ENCODE measurements at places on chromosomes 3 and 15. TPM values are rescaled to one million over a fixed set of nuclear protein-coding genes. Genes with fewer than 3 reads are reported as not detected.

DNA sequence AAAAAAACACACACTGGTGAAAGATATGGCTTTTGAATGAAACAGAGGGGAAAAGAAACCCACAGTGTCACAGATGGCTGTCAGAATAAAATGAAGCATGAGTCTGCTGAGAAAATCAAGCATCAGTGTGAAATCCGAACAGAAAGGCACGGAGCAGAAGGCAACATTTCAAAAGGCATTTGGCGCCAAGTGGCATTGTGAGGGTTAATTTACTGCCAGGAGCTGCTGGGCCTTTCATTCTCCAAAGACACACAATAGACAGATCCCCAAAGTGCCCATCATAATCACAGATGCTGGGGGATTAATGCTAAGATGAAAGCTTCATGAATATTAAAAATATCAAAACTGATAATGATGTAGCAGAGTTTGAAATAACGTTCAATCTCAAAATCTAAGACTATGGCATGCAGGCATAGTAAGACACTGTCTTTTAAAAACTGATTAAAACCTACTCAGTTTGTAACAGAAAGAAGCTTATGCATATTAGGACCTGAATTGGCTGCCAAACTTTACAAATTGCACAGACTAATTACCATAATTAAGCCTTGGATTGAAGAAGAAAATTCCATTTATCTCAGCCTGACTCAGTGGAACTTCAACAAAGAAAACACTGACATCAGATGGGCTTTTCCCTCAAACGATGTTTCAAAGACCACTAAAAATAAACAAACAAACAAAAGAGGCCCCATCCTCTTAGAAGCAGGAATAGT is 589.2 kb downstream of the ROBO1 start:
- DNase-seq: no peak

- DNase-seq: no peak
These were observed 10.7 kb downstream of the KIF23 start for GRCh38 chr15:69424748-69425413.

GRCh38 chr3:78304115-78304514 is 1264.2 kb downstream of the ROBO2 start:
- DNase-seq: no peak

Gene EPHA6
- total RNA-seq: 21.8 TPM

DNA sequence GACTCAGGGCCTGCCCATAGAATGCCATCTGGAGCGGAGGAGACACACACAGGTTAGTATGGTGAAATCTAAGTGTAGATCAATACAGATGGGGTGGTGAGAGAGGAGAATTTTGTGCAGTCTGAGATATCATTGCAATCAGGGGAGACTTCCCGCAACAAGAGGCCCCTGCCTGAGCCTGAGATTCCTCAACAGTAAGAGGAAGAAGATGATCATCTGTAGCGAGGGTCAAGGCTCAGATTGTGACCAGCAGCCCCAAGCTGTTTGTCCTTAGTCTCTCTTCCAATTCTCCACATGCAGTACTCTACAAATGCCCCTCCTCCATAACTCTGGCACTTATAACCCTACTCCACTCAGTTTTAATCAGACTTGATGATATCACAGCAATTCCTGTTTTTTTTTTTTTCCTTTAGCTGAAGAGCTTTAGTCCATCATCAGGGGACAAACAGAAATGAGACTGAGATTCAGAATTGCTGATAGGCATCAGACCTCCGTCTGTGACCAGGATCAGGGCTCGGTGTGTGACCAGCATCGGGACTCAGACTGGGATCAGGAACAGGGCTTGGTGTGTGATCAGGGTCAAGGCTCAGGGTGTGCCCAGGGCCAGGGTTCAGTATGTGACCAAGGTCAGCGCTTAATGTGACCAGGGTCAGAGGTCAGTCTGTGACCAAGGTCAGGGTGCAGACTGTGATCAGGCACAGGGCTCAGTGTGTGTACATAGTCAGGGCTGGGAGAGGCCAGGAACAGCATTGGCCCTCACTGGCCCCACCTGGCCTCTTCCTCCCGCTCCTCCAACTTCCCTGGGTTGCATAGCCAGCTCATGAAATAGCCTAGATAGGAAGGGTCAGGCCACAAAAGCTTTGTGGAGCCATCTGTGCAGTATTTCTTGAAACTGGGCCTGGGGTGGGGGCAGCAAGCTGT is 14.1 kb downstream of the LOXL1 start:
- DNase-seq: no peak

DNA sequence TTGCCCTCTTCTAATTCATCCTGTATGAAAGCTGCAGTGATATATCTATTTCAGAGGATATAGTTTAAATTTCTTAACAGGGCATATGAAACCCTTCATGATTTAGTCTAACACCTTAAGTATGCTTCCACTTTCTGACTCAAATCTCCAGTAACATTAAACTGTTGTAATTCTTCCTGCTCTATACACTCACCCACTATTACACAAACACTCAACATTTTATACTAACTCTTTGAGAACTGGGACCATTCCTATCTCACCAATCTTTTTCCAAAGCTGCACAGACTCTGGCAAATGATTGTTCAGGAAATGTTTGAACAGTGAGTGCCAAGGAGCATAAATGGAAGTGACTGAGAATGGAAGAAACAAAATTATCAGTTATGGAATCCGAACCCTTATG is 560.4 kb upstream of the DPPA4 start:
- DNase-seq: no peak

Gene PLIN1
- 0.64 TPM for total RNA-seq

Gene DCLK3
- total RNA-seq: not detected

DNA sequence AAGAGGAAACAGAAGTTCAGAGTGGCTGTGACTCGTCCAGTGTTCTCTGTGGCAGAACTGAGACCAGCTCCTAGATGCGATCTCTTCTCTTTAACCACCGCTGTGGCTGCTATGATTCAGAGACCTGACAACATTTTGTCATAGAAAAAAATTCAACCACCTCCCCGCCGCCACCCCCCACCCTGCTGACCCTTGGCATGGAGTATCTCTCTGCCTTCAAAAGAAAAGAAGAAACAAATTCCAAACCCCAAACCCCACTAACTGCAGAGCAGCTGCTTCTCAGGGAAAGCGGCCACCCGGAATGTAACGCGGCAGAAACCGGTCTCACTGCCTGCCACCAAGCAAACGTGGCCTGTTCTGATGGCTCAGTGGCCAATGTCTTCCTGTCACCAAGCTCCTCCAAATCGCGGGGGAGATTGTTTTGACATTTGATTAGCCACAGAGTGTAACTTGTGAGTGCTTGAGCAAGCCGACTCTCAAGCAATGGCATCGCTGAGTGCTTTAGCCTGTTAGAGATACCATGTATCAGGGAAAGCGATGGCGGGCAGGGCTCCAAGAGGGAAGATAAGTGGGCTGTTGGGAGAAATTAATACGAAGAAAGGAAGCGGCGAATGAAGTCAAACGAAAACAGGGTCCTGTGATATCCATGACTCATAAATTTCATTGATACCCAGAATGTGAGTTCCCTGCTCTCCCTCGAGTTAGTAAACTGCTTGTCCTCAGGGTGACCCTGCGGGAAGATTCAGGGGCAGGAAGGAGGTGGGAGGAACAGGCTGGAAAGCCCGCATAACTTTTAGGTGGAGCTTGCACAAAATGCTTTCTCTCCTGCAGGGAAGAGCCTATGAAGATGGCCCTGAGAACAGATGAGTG is 44.8 kb upstream of the TLE3 start:
- DNase-seq: no peak

DNA sequence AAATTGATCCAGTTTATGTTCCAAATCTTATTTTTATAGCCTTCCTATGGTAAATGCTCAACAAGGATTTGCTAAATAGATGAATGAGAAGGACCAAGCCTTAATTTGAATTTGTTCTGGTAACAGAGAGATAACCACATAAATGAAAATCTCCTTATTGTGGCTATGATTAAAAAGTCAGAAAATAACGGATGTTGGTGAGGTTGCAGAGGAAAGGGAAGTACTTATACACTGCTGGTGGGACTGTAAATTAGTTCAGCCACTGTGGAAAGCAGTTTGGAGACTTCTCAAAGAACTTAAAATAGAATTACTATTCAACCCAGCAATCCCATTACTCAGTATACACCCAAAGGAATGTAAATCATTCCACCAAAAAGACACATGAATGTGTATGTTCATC is 26.2 kb downstream of the AAGAB start:
- no peak for DNase-seq

DNA sequence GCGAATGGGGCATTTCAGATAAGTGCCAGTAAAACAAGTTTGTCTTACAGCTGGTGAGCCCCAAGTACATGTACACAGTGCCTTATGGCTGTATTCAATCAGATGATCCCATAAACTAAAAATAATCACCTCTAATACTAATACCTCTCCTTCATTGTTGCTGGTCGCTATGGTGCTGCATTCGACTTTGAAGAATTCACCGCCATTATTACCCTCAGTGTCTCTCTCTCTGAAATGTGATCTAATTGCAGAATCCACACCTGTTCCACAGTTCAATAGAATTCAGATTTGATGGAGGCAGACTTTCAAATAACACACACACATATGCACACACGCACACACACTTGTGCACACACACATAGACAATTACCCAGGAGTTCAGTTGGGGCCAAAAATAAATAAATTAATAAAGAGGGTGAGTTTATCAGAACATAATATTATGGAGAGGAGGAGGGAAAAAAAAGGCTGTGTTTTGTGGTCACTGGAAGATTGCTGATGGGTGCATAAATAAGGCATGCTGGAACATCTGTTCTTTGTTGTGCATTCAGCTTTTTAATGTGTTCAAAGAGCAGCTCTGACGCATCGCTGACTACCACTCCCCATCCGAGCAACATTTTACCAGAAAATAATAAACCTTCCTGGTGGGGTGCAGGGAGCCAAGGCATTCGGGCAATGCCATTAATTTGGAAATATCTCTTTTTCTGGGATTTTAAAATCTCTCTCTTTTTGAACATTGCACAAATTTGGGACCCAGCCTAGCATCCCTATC is 235.7 kb downstream of the SATB1 start:
- no peak for DNase-seq

Gene GOLGA6D
- 1.2 TPM for total RNA-seq

Gene ZIC1
- total RNA-seq: 4.1 TPM

- DNase-seq: no peak
These were observed 30.0 kb downstream of the PAQR5 start for GRCh38 chr15:69328739-69329138.

DNA sequence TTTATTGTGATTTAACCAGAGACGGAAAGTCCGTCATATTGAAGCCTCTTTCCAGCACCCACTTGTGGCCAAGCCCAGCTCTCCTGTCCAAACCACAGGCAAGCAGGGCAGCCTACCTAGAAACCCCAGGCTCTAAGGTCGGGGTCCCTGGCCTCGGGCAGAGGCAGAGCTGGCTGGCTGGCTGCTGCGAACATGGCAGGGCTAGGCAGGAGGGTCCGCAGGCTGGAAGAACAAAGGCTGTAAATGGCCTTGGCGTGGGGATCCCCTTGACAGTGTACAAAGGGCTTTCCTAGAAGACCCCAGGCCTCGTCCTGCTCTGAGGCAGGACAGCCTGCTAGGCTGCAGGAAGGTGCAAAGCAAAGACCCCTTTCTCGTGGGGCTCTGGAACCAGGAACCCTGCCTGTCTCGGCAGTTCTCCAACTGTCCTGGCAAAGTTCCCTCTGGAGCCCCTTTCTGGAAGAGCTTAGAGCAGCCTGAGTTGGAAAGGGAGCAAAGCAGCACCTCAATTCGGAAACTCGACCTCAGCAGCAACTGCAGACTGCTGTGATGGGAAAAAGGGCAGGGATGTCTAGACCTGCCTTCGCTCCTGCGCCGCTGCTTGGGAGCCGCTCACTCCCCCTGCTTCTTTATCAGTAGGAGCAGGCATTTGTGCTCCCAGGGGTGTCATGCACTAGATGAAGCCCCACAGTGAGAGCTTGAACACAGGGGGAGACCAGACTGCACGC is 8.5 kb downstream of the CALML4 start:
- no peak for DNase-seq

Gene EIF1B
- total RNA-seq: 68.8 TPM

DNA sequence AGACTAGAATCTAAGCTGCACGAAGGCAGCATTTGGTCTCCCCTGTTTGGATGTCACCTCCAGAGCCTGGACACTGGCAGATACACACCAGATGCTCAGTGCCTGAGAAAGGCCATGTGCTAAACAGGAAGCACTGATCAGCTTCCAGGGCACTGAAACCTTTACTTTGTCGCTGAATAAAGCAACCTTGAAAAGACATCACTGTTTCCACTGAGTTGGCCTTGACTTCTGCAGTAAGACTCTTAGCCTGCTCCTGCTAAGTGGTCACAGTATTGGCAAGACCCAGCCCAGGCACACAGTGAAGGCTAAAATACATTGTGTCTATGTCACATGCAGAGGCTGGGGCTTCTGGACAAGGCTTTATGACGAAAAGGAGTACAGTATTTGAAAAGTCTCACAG is 104.3 kb upstream of the ICE2 start:
- DNase-seq: no peak

GRCh38 chr15:86327230-86327865 is 247.7 kb downstream of the AGBL1 start:
- DNase-seq: no peak

- DNase-seq: no peak
These were observed 482.7 kb upstream of the PDZRN3 start for GRCh38 chr3:74107451-74107850.

DNA sequence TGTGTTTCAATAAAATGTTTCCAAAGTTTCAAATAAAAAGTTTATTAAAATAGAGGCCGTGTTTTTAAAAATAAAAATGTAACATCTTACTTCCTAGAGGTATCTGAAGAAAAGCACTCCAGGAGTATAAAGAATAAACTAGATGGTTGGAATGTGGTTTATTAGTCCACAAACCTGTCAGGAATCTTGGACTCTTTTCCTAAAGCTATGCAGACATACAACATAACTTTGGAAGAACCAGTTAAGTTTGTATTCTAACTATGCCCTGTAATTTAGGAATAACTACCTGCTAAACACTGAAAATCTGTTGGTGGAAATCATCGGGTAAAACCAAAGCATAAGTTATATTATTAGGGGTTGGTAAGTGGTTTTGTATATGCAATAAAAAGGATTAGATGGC is 51.6 kb downstream of the PPARG start:
- no peak for DNase-seq
